ENCODE measurements at places on chromosomes 6 and 20.

GRCh38 chr20:4091490-4092479 is 76.4 kb upstream of the RNF24 start:
- peak; percentile 54 for DNase-seq

- DNase-seq, result peak; percentile 11
Observed at GRCh38 chr6:147738516-147739162, 230.1 kb downstream of the SAMD5 start.

- DNase-seq, result no peak
Observed at GRCh38 chr6:48186746-48187145, 75.7 kb upstream of the PTCHD4 start.

GRCh38 chr6:28161410-28162079 is 19.9 kb downstream of the ZKSCAN8 start:
- peak; percentile 88 for DNase-seq

DNA sequence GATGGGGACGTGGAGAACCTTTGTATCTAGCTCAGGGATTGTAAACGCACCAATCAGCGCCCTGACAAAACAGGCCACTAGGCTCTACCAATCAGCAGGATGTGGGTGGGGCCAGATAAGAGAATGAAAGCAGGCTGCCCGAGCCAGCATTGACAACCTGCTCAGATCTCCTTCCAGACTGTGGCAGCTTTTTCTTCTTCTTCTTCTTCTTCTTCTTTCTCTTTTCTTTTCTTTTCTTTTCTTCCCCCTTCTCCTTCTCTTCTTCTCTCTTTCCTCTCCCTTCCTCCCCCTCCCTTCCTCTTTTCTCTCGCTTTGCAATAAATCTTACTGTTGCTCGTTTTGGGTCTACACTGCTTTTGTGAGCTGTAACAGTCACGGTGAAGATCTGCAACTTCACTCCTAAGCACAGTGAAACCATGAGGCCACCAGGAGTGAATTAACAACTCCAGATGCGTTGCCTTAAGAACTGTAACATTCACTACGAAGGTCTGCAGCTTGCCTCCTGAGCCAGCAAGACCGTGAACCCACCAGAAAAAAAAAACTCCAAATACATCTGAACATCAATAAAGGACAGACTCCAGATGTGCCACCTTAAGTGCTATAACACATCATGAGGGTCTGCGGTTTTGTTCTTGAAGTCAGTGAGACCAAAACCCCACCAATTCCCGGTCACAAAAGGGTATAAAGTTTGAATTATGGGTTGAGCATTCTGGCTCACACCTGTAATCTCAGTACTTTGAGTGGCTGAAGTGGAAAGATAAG is 19.6 kb upstream of the SERPINB1 start:
- peak; percentile 74 for DNase-seq

DNA sequence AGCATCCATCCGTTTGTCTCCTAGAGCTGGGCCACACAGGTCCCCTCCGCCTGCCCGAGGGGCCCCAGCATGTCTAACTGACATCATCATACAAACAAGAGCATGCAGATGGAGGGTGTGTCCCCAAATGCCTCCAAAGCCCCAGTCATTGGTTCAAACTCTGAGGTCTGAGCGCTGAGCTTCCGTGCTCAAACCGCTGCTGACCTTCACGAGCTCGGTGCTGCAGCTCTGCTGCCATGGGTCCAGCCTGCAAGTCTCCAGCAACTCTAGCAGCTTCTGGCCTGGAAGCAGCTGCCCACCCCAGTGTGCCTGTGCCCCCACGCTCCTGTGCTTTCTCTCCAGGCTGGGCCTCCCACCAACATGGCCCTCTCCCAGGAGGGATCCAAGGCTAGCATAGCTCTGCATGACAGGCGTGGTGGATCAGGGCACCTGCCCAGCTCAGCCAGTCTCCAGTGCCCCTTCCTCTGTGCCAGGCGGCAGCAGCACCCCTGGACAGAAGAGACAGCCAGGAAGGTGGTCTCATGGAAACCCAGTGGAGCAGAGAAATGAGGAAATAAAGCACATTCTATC is 131.6 kb upstream of the PMEPA1 start:
- DNase-seq, result no peak

- no peak for DNase-seq
Observed at GRCh38 chr6:113476937-113477839, 380.0 kb upstream of the MARCKS start.

GRCh38 chr20:330233-331149 is 5.1 kb downstream of the SOX12 start:
- peak; percentile 76 for DNase-seq

GRCh38 chr6:136716917-136717715 is 75.2 kb downstream of the MAP3K5 start:
- no peak for DNase-seq

DNA sequence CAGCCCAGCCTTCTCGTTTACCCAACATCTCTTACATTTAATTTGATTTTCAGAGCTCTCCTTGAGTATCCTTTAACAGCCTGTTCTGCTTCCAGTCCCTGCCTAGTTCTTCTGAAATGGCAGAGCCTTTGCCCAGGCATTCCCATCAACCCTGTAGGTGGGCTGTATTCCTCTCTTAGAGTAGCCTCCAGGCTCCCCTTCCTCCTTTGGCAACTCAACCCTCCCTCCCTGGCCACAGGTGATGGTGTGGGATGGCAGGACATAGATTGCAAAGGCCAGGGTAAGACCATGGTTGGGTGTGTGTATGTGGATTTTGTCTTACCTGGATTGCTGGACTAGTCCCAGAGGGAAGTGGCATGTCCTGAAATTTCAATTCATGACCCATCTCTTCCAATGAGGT is 125.4 kb downstream of the F13A1 start:
- DNase-seq, result no peak

DNA sequence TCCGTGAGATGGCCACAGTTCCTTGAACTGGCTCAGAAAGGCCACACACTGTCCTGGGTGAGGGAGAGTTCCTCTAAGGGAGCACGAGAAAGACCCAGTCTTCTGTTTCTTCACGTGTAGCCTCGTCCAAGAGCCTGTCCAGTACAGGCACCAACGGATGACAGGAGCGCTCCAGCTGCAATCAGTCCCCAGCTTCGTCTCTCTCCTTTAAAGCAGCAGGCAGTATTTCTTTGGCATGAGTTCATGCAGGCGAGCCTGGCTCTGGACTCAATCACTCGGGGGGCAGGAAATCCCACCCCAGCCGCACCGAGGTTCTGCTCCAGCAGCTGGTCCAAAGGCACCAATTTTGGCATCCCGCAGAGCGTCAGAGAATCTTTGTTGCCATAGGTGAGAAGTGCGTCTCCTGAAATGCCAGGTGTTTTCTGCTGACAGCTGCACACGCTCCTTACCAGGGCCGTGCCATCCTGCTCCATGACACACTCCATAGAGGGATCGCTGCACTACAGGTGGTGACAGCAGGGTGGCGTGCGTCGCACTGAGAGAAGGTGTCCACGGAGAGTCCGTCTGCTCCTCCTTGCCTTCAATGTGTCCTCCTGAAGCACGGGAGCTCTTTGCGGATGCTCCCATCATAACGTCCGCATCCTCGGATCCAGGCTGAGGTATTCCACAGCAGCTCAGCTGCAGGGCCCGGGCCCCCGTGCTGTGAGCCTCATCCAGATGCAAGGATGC is 59.6 kb upstream of the AFDN start:
- DNase-seq, result no peak

GRCh38 chr20:33697129-33697528 is 10.9 kb upstream of the E2F1 start:
- no peak for DNase-seq

DNA sequence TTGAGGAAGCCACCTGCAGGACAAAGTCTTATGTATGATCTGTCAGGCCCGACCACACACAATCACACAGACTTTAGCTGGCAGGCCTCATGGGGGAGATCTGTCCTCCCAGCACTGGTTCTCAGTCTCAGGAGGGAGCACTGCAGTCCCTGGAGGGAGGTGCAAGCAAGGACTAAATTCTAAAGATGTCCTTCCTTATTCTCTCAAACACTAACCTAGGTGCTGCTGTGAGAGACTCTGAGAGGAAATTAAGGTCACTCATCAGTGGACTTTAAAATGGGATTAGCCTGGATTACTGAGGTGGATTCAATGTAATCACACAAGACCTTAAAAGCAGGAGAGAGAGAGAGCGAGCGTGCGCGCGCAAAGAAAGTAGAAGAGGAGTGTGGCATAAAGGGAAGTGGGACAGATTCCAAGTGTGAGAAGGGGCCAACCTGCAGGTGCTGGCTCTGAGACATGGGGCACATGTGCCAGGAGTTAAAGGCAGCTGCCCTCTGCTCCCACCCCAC is 14.3 kb downstream of the GLO1 start:
- no peak for DNase-seq

GRCh38 chr6:8113131-8113654 is 10.8 kb upstream of the EEF1E1 start:
- DNase-seq, result no peak

GRCh38 chr20:38241201-38241600 is 19.3 kb downstream of the KIAA1755 start:
- no peak for DNase-seq

- no peak for DNase-seq
Observed at GRCh38 chr6:136548582-136549299, 1.5 kb downstream of the MAP7 start.

DNA sequence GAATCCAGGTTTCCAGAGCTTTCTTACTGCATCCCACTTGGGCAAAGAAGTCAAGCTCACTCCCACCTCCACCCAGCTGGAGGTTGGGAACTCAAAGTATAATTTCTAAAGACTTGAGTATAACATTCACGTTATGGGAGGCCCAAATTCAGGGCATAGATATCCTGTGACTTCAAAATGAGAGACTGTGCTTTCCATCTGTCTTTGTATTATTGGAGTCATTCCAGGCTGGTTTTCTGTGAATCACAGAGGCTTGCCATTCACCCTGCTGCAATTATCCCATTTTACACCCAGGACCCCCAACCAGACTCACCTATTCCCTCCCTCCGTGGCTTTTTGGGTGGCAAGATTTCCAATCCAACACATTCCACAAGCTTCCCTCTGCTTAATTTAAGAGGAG is 19.3 kb upstream of the SRC start:
- DNase-seq, result no peak

All from activated CD8-positive, alpha-beta T cell treated with anti-CD3 and anti-CD28 coated beads for 36 hours (primary cell).